ENCODE measurements at places on chromosomes 11 and 22. TPM values are rescaled to one million over a fixed set of nuclear protein-coding genes. Genes with fewer than 3 reads are reported as not detected.

The RFPL1 gene
- total RNA-seq = not detected

The TMEM151A gene
- total RNA-seq = under 0.01 TPM

The HIPK3 gene
- 88.0 TPM for total RNA-seq

The TSGA10IP gene
- total RNA-seq = not detected

The PTPRCAP gene
- total RNA-seq = 0.19 TPM

The MPZL2 gene
- total RNA-seq = 1.1 TPM

The BUD13 gene
- total RNA-seq = 20.3 TPM

The ARHGEF17 gene
- 42.0 TPM for total RNA-seq

The HEPACAM gene
- not detected for total RNA-seq

The CHST1 gene
- 0.19 TPM for total RNA-seq

The CDHR5 gene
- not detected for total RNA-seq

The FIBIN gene
- total RNA-seq = 2.3 TPM

The CDC42BPG gene
- 1.1 TPM for total RNA-seq

The SUSD2 gene
- total RNA-seq = 20.9 TPM

The NOX4 gene
- total RNA-seq = 3.6 TPM

The TREH gene
- total RNA-seq = not detected

The TRPM5 gene
- not detected for total RNA-seq

The TRIM44 gene
- total RNA-seq = 12.1 TPM

The C11orf87 gene
- under 0.01 TPM for total RNA-seq

The SELENOH gene
- total RNA-seq = 77.5 TPM

The CCDC15 gene
- total RNA-seq = 3.6 TPM

The OR10A2 gene
- not detected for total RNA-seq

The MLC1 gene
- 2.8 TPM for total RNA-seq

The CD6 gene
- not detected for total RNA-seq

The MUC6 gene
- not detected for total RNA-seq

The CHCHD10 gene
- 3.7 TPM for total RNA-seq

The CFAP300 gene
- total RNA-seq = 9.4 TPM

The MS4A7 gene
- not detected for total RNA-seq

The CCDC87 gene
- total RNA-seq = 0.28 TPM

The NTM gene
- total RNA-seq = 43.3 TPM

The MYBPC3 gene
- not detected for total RNA-seq

The NXPE2 gene
- not detected for total RNA-seq

The TMPRSS4 gene
- total RNA-seq = not detected

The MISFA gene
- total RNA-seq = 0.19 TPM

The TTLL12 gene
- total RNA-seq = 29.0 TPM

The EXPH5 gene
- total RNA-seq = under 0.01 TPM

The SAC3D1 gene
- total RNA-seq = 18.6 TPM

The TMPRSS13 gene
- not detected for total RNA-seq

The SCGB1C1 gene
- total RNA-seq = not detected

The DEFB131B gene
- not detected for total RNA-seq

The FZD4 gene
- total RNA-seq = 52.0 TPM

The UPK3A gene
- not detected for total RNA-seq

The MS4A6E gene
- not detected for total RNA-seq

The APOA5 gene
- under 0.01 TPM for total RNA-seq

The OR4D5 gene
- total RNA-seq = not detected

The TMEM132A gene
- total RNA-seq = 34.4 TPM
